ENCODE measurements at places on chromosomes 7 and 10. TPM values are rescaled to one million over a fixed set of nuclear protein-coding genes. Genes with fewer than 3 reads are reported as not detected.

Gene CDC14C
- total RNA-seq, result not detected

Gene STN1
- total RNA-seq, result 27.7 TPM

Gene ICA1
- total RNA-seq, result not detected

Gene MIOS
- 36.2 TPM for total RNA-seq

Gene AKR1C8
- not detected for total RNA-seq

Gene GBX1
- not detected for total RNA-seq

Gene ZCWPW1
- total RNA-seq, result 2.5 TPM

Gene OR2A42
- total RNA-seq, result not detected

Gene TRPV6
- not detected for total RNA-seq

Gene HTR5A
- total RNA-seq, result not detected

Gene FZD1
- 0.80 TPM for total RNA-seq

Gene KIAA1217
- 10.9 TPM for total RNA-seq

- peak; percentile 50 for DNase-seq
These were observed 37.0 kb downstream of the RPA3 start for GRCh38 chr7:7681191-7681935.

- DNase-seq, result no peak
These were observed 87.5 kb upstream of the GATA3 start for GRCh38 chr10:7967035-7967434.

- no peak for DNase-seq
These were observed 214.6 kb upstream of the PFKP start for GRCh38 chr10:2852574-2853323.

DNA sequence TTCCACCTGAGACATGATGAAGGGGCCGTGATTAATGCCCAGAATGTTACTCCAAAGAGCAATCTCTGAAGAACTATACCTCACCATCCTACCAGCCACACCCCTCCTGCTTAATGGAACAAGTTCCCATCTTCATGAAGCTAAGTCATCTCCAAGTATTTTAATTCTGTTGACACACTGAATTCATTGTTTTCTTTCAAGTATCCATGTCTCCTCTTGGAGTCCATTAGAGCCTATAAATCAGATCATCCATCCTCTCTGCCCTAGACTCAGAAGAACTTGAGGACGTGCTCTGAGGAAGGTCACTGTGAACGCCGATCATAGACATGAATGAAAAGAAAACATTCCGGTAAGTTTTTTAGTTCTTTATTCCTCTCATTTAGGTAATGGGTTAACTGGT lies 126.8 kb downstream of the RSU1 start:
- DNase-seq, result no peak

DNA sequence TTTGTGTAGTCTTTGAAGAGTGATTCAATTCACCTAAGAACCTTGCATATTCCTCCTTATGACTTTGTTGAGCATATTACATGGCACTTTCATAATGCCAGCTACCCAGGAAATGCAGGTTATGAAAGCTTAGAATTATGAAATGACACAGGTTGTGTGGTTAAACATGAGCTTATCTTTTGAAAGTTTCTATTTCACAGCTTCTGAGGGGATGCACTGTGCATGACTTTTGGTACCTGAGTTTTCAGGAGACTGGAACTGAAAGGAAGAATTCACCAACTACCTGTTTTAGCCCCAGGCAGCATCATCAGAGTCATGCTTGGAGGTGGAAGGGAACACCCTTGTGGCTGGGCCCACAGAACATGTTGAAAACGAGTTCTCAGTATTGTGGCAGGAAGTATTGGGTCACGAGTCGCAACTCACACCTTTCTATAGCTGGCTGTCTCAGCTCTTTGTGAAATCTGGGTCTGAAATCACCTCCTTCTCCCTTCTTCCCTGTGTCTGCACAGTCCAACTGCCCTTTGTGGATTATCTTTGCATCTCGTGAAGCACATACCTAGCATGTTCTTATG lies 228.2 kb downstream of the PTEN start:
- no peak for DNase-seq

GRCh38 chr10:76649723-76650127 lies 987.9 kb downstream of the KCNMA1 start:
- DNase-seq, result no peak

- DNase-seq, result no peak
These were observed 114.5 kb downstream of the HTR7 start for GRCh38 chr10:90743291-90743690.

DNA sequence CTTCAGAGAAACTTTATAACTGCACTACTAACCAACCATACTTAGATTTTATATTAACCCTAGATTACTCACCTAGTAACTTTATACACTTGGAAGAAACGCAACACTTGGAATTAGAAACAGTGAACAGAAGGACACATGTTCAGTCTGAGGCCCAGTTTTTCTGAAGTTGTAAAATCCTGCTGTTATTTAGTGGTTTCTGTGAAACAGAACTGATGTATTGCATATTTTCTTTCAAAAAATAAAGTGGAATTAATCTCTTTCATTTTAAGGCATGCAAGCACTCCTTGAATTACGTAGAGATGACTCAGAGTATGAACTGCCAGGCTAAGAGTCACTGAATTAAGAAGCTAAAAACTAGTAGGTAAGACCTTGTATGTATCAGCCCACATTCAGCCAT lies 215.8 kb downstream of the SKAP2 start:
- no peak for DNase-seq

DNA sequence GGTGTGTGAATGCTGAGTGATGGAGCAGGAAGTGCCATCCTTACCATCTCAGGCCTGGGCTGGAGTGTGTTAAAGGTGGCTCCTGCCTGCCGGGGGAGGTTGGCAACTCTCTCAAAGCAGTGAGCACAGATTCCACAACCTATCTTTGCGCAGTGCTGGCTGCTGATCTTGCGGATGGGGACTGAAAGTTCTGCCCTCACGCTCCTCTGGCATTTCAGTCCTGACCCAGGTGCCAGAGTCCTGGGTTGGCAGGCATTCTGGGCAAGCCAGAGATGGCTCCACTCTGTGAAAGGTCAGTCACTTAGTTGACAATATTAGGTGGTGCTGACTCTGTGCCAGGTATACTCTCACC lies 315.5 kb downstream of the RPS24 start:
- DNase-seq, result no peak

DNA sequence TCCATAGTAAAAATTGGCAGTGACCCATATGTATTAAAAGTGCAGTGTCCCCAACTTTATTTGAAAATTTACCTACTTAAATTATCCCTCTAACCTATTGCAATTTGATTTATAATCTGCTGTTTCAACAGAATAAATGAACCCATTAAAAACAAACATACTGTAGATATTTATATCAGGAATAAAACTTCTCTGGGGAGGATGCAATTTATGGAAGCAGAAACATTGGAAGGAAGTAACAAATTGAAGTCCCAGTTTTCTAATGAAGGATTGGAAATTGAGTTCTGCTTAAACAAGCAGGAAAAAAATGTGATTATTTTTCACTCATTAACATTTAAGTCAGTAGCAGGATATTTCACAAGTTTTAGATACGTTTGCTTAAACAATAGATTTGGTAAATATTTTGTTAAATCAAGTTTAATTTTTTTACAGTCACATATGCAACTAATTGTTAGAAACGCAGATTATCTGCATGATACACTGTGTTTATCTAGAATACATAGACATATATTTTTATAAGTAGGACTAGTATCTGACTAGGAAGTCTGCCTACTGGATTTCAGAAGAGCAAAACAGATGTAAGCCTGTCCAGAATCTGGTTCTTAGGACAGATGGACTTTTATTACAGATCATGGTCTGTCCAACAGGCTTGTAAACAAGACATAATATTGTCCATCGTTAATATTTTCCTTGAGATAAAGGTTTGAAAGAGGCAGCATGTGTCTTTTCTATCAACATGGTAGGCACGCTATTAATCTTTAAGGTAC lies 5.3 kb downstream of the AGMO start:
- no peak for DNase-seq

- DNase-seq, result no peak
These were observed 369.4 kb downstream of the INHBA start for GRCh38 chr7:41333511-41333910.

GRCh38 chr7:130277763-130278643 lies 11.3 kb downstream of the CPA2 start:
- peak; percentile 25 for DNase-seq

- DNase-seq, result no peak
These were observed 495.2 kb downstream of the TCERG1L start for GRCh38 chr10:130816116-130816901.

GRCh38 chr7:128962899-128963298 lies 25.2 kb downstream of the IRF5 start:
- no peak for DNase-seq

DNA sequence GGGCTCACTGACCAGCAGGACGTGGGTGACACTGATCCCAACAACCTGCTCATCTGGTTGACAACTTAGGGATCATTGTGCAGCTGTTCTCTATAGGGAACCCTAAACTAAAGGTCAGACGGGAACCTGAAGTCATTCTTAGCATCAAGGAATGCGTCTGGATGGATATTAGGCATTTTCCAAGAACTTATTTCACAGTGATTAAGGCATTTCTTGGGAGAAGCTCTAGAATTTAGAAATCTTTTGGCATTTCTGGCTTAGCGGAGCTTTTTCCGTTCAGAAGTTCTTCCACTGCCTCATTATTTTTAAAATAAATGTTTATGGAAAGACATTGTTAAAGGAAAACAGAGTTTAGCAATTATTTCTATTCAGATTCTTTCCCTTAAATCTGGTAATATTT lies 303.3 kb upstream of the IGFBP3 start:
- no peak for DNase-seq

GRCh38 chr10:90929179-90929578 lies 8.3 kb upstream of the ANKRD1 start:
- no peak for DNase-seq

- no peak for DNase-seq
These were observed 59.1 kb upstream of the SMNDC1 start for GRCh38 chr10:110363572-110364411.

DNA sequence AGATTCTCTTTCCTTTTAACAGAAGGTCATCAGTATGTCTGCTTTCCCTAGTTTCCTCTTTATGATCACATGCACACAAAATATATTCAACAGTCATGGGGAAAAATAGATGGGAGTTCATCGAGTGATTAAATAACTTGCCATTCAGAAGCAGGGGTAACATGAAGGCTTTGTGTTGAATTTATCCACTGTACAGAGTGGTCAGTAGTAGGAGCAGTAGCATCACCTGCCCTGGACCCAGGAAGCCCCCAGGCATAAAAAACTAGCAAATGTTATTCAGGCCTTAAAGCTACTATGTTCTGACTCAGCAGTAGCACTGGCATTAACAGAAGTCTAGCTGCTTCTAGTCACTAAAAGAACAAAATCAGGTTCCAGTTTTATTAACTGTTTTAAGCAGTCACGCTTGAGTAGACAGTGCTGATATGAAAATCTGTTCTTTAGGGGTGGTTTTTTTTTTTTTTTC lies 31.4 kb upstream of the FAM133B start:
- no peak for DNase-seq

DNA sequence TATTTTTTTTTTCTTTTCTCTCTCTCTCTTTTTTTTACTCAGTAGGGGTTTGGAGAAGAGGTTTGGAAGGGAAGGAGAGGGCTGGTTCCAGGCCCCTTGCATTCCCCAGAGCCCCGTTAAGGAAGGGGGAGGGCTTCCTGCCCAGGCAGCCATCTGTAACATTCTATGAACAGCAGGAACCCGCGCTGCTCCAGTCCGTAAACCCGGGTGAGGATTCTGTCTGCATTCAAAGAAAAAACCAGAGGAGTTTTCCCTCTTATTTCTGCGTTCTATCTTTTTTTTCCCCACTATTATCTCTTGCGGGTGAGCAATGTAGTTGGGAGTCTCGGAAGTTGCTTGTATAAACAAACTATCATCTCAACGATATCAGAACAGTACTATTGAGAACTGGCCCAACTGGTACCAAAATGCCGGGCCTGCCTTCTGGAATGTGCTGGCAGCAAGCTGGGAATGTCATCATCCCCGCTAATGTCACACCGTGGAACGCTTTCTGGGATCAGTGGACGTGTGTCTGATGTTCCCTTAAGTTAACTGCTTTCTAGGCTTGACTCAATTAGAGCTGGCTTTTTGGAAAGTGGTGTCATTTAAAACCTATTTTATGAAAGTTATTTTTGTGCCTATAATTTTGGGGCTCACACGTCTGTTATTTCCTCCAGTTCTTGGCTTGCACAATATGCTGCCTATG lies 153.1 kb upstream of the MEOX2 start:
- DNase-seq, result no peak

- DNase-seq, result no peak
These were observed 125.0 kb upstream of the ZNF746 start for GRCh38 chr7:149622444-149623210.

DNA sequence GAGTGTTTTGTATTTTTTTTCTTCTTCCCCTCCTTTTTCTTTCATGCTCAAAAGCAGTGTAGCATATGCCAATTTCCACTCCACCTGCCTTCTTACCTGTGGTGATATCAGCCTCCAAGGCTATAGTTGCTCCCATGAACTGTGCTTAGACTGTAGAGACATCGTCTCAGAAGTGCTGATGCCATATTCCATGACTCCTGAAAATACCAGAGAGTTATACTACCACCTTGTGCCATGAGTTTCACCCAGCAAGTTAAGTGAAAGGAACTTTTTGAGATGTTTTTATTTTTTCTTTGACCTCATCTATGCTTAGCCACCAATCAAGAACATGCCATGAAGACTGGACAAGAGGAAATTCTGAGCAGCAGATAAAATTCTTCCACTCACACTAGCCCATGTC lies 142.8 kb upstream of the SEMA3E start:
- no peak for DNase-seq

DNA sequence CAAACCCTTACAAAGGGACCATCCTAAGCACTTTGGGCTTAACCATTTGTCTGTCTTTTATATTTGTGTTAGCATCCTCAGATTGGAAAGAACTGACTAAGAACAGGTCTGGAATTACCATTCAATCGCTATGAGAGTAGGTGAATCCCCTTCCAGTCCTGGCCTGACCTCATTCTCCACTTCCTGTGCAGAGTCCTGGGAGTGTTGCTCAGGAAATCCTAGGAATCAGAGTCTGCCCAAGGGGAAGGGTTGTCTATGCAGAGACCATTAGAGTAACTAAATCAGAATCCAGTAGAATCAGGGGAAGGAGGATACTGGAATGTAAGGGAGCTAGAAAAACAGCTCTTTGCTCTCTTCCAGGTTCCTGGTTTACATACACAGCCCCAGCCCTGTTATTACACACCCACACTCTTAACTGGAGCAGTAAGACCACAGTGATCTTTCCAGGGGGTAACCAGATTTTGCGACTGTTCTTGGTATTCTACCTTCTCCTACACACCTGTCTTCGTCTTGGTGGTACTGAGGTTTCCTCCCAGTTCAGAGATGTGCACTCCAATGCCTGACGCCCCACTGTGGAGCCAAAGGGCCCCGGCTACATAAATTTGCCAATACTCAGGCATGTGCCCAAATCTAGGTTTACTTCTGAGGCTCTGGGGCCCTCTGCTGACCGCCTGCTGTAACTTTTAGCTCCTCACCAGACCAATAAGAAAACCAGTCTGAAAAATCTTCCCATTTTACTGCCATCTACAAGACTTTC lies 103.7 kb downstream of the RNF216 start:
- peak; percentile 34 for DNase-seq

- DNase-seq, result no peak
These were observed 69.4 kb upstream of the PDLIM1 start for GRCh38 chr10:95360122-95360714.

- no peak for DNase-seq
These were observed 4.2 kb downstream of the CYP17A1 start for GRCh38 chr10:102832987-102833386.

All from HepG2 (cell line).